Fibroblast of skin of abdomen (primary cell): ENCODE measurements at places on chromosomes 5 and 9.

DNA sequence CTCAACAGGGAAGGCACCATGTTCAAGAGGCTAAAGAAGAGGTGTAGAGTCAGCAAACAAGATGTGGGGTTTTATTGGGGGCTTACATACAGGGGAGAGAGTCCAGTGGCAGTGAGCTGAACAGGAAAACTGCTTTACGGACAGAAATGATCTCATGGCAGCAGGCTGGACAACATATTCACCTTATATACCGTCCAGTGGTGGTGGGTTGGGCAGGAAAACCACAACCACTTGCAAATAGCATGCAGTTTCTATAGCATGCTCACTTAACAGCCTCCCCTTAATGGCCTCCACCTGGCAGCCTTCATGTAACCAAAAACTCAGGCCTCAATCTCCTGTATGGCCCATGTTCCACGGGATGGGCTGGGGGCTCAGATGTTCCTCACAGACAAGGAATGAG lies 5.4 kb downstream of the TNFSF8 start:
- no peak for DNase-seq

GRCh38 chr5:65061974-65062353 lies 293.2 kb downstream of the CWC27 start:
- DNase-seq = no peak

DNA sequence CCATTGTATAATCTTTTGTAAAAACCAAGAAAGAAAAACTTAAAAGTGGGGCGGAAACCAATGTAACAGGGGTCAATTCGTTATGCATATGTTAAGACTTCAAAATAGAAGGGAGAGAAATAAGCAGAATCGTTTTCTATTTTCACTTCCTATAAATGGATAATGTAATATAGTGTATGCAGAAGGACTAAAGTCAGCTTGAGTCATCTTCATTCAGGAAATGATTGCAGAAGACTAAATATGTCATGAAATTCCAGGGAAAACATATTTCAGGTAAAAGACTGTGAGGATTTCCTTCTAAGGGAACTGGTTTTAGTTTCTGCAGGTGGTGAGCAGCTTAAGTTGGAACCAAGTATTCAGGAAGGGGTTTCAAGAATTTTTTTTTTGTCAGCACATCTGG lies 753.3 kb downstream of the IRX1 start:
- peak; percentile 11 for DNase-seq

- no peak for DNase-seq
Observed at GRCh38 chr5:15933259-15934207, 246.1 kb downstream of the MARCHF11 start.

- DNase-seq = no peak
Observed at GRCh38 chr5:141945511-141946051, 12.4 kb downstream of the PCDH12 start.
